ENCODE measurements at places on chromosomes 1 and 21. TPM values are rescaled to one million over a fixed set of nuclear protein-coding genes. Genes with fewer than 3 reads are reported as not detected.

Gene SLC19A2
- total RNA-seq: 12.6 TPM

DNA sequence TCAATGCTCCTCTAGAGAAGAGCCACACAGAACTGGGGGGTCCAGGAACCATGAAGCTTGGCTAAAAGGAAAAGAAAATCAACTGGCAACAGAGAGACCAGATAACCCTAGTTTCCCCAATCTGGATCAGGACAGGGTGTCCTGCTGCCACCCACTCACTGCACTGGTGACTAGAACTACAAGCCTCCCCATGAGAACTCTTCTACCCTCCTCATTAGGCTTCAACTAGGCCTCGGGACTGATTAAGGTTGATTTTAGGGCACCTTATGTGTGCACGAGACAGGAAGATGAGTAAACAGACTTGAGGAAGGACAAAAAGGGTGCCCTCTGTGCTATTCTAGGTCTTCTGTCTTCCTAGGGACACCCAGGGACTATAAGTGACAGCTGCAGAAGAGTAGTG lies 2.3 kb upstream of the SF3B4 start:
- H3K4me3 ChIP-seq: no peak overlapping the region
- H3K27ac ChIP-seq: peak overlapping the region; percentile 95
- no peaks in the 10 kb centered on the region for H3K27me3 ChIP-seq

Gene WDTC1
- total RNA-seq: 5.6 TPM

GRCh38 chr1:167460836-167461235 lies 57.5 kb downstream of the CD247 start:
- H3K4me1 ChIP-seq: no peaks in the 10 kb centered on the region
- no peak for DNase-seq
- H3K27ac ChIP-seq: no peak overlapping the region
- no peaks in the 10 kb centered on the region for H3K36me3 ChIP-seq
- no peaks in the 10 kb centered on the region for H3K27me3 ChIP-seq

DNA sequence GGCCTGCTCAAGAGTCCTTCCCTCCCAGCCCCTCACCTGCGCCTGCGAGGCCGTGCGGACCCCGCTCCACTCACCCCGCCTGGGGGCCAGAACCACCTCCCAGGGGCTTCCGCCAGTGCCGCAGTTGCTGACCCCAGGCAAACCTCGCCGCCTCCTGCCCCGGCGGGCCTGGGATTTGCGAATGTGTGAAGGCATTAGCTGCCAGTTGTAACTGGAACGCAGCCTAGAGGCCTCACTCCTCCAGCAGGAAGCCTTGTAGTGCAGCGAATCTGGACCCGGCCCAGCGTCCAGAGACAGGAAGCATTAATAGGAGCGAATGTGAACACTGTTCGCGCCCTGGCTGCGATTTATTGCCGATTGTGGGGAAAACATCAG lies 140.9 kb upstream of the ARHGEF16 start:
- H3K36me3 ChIP-seq: no peaks in the 10 kb centered on the region
- no peaks in the 10 kb centered on the region for H3K27me3 ChIP-seq
- peak; percentile 89 for DNase-seq
- no peak overlapping the region for H3K4me3 ChIP-seq
- H3K27ac ChIP-seq: peak overlapping the region; percentile 93
- peaks cover 9% of the 10 kb centered on the region for H3K4me1 ChIP-seq

GRCh38 chr1:26529655-26530409 lies at the start of gene RPS6KA1:
RPS6KA1 (plus strand) TSS chr1:26529761; CDS start chr1:26529921, 160 bp downstream.
- H3K27me3 ChIP-seq: no peaks in the 10 kb centered on the region
- no peaks in the 10 kb centered on the region for H3K36me3 ChIP-seq
- peak; percentile 33 for DNase-seq
- H3K4me1 ChIP-seq: no peaks in the 10 kb centered on the region
- H3K27ac ChIP-seq: peak within 1 kb of the TSS; percentile 61

DNA sequence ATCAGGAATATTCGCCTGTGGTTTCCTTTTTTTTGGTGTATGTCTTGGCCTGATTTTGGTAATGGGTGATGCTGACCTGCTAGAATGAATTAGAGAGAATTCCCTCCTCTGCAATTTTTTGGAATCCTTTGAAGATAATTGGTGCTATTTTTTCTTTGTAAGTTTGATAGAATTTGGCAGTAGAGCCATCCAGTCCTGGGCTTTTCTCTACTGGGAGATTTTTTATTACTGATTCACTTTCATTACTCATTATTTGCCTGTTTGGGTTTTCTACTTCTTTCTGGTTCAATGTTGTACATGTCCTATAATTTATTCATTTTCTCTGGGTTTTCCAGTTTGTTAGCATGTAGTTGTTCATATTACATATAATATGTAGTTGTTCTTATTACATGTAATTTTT lies 48.7 kb downstream of the NTMT2 start:
- H3K27me3 ChIP-seq: no peaks in the 10 kb centered on the region
- no peak for DNase-seq
- no peaks in the 10 kb centered on the region for H3K36me3 ChIP-seq
- no peaks in the 10 kb centered on the region for H3K4me1 ChIP-seq

DNA sequence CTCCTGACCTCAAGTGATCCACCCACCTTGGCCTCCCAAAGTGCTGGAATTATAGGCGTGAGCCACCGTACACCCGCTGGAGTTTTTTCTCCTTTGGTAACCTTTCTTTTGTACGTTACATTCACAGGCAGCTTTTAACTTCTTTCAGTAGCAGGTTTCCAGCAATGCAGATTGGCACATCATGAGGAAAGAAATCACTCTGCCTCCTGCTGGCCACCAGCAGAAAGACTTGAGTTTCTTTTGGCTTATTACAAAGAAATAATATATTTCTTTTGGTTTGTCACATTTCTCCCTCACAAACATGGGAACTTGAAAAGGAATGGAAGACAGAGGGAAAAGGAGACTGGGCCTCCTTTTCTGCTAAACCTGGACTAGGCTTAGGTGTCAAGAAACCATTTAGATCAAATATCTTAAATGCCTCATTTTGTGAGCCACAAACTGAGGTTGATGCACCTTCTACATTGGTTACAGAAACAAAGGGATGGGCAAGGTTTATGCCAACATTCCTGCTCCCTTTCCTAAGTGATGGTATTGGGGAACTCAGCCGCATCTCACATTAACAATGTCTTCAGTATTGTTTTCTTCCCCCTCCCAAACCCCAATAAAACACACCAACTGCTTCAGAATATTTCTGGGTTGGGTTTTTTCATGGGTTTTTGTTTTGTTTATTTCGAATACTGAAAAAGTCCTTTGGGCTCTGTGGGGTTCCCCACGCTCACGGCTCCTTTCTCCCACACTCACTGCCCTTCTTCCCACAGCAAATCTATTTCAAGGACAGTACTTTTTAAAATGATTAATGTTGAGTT lies 7.7 kb downstream of the ENSA start:
- H3K4me1 ChIP-seq: no peaks in the 10 kb centered on the region
- no peaks in the 10 kb centered on the region for H3K36me3 ChIP-seq
- peak; percentile 68 for DNase-seq
- H3K4me3 ChIP-seq: no peak overlapping the region
- H3K27ac ChIP-seq: peak overlapping the region; percentile 45
- H3K27me3 ChIP-seq: no peaks in the 10 kb centered on the region

Gene SUSD4
- total RNA-seq: 8.4 TPM

Gene TAS1R1
- not detected for total RNA-seq

- H3K4me1 ChIP-seq: no peaks in the 10 kb centered on the region
- H3K27me3 ChIP-seq: peaks cover 8% of the 10 kb centered on the region
- no peak for DNase-seq
- H3K27ac ChIP-seq: no peak overlapping the region
- no peaks in the 10 kb centered on the region for H3K36me3 ChIP-seq
Measured at GRCh38 chr1:160077486-160077885, 3.9 kb upstream of the KCNJ9 start.

GRCh38 chr1:204366759-204367158 lies 7.0 kb upstream of the PLEKHA6 start:
- no peak overlapping the region for H3K4me3 ChIP-seq
- no peaks in the 10 kb centered on the region for H3K27me3 ChIP-seq
- H3K27ac ChIP-seq: no peak overlapping the region
- DNase-seq: no peak

DNA sequence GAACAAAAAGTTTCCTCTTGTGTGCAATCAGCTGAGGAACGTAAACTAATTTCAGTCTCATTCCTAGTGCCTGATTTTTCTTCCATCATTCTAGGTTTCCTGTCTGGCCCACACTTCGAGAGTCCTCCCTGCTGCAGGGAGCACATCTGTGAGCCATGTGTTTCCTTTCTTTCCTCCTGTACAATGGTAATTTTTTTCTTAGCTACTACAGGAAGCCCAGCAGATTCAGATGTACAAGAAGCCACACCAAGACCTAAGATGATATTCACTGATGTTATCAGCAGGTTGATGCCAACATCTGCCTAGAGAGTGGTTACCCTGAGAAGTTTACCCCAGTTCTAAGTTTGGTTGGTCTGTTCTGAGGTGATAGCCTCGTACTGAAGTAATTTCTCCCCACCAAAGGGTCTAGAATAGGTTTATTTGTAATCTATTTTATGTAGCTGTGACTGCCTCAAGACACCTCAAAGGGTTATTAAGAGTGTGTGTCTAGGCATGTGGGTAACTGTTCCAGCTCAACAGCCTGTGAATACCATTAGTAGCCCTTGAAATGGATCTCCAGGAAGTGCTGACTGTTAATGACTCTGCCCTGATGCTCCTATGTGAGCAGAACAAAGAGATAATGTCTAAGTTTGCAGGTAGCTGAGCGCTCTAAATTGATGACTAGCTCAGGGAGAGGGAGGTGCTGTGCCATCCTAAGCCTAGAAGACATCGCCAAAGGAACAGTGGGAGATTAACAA lies 31.7 kb upstream of the CLDN14 start:
- no peaks in the 10 kb centered on the region for H3K36me3 ChIP-seq
- H3K27me3 ChIP-seq: no peaks in the 10 kb centered on the region
- DNase-seq: no peak
- H3K4me3 ChIP-seq: no peak overlapping the region

DNA sequence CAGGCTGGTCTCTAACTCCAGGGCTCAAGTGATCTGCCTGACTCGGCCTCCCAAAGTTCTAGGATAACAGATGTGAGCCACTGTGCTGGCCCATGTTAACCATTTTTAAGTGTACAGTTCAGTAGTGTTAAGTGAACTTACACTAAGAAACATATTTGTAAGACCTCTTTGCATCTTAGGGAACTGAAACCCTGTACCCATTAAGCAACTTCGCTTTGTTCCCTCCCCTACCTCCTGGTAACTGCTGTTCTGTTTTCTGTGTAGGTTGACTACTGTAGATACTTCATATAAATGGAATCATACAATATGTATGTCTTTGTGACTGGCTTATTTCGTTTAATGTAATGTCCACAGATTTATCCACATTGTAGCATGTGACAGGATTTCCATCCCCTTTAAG lies 11.0 kb downstream of the NUDC start:
- no peaks in the 10 kb centered on the region for H3K36me3 ChIP-seq
- no peaks in the 10 kb centered on the region for H3K4me1 ChIP-seq
- no peak overlapping the region for H3K27ac ChIP-seq
- no peak for DNase-seq
- H3K4me3 ChIP-seq: no peak overlapping the region
- no peaks in the 10 kb centered on the region for H3K27me3 ChIP-seq

DNA sequence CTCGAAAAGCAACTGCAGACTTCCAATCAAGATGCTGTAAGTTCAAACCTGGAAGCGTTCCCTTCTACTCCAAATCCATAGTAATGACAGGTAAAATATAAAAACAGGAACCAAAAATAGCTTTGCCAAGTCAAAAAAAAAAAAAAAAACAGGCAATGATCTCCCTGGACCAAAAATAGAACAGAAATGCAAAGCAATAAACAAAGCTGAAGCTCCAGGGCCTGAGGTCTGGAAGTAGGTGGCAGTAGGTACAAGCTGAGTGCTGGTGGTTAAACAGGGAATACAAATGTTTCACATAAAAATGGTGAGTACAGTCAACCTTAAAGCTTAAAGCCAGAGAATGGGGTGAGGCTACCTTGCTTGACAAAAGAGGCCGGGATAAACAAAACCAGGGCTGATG lies 610.8 kb downstream of the SMYD3 start:
- no peaks in the 10 kb centered on the region for H3K36me3 ChIP-seq
- DNase-seq: no peak
- no peaks in the 10 kb centered on the region for H3K27me3 ChIP-seq
- H3K27ac ChIP-seq: no peak overlapping the region
- no peak overlapping the region for H3K4me3 ChIP-seq
- no peaks in the 10 kb centered on the region for H3K4me1 ChIP-seq

DNA sequence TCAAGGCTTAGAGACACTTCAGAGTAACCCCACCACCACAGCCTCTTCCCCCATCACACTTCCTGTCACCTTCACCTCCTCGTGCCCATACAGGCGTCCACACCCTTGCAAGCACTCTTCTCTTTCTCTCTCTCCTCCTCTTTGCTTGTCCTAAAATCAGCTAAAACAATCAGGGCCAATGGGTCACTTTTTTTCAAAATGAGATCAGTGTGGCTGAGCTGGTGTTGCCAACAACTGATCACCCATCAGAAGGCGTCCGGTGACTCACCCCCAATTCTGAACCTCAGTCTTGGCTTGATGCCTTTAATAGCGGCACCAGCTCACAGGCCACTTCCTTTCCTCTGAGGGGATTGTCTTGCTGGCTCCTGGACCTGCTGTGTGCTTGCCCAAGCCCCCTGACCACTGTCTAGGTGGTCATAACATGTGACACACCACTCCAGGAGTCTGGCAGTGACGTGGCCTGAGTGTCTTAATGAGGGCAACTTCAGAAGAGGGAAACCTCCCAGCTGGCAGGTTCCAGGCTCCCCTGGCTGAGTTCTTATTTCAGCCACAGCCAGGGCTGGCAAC lies 1.6 kb downstream of the DRAXIN start:
- H3K4me1 ChIP-seq: no peaks in the 10 kb centered on the region
- no peaks in the 10 kb centered on the region for H3K36me3 ChIP-seq
- no peak for DNase-seq
- no peak overlapping the region for H3K27ac ChIP-seq
- peaks cover 11% of the 10 kb centered on the region for H3K27me3 ChIP-seq

GRCh38 chr1:232383455-232384123 lies 246.3 kb downstream of the SIPA1L2 start:
- H3K27me3 ChIP-seq: no peaks in the 10 kb centered on the region
- H3K27ac ChIP-seq: no peak overlapping the region
- no peaks in the 10 kb centered on the region for H3K36me3 ChIP-seq

- no peaks in the 10 kb centered on the region for H3K27me3 ChIP-seq
- H3K36me3 ChIP-seq: no peaks in the 10 kb centered on the region
Measured at GRCh38 chr1:160465123-160465522, 57.9 kb downstream of the SLAMF6 start.

Gene TMEM82
- not detected for total RNA-seq

- no peak overlapping the region for H3K27ac ChIP-seq
- DNase-seq: peak; percentile 19
- H3K36me3 ChIP-seq: no peaks in the 10 kb centered on the region
- peaks cover 8% of the 10 kb centered on the region for H3K4me1 ChIP-seq
- no peak overlapping the region for H3K4me3 ChIP-seq
- H3K27me3 ChIP-seq: no peaks in the 10 kb centered on the region
Measured at GRCh38 chr1:154765970-154766369, 104.1 kb downstream of the KCNN3 start.
